Activated CD8-positive, alpha-beta memory T cell treated with anti-CD3 and anti-CD28 coated beads for 24 hours (primary cell): ENCODE measurements at places on chromosomes 11 and 22.

DNA sequence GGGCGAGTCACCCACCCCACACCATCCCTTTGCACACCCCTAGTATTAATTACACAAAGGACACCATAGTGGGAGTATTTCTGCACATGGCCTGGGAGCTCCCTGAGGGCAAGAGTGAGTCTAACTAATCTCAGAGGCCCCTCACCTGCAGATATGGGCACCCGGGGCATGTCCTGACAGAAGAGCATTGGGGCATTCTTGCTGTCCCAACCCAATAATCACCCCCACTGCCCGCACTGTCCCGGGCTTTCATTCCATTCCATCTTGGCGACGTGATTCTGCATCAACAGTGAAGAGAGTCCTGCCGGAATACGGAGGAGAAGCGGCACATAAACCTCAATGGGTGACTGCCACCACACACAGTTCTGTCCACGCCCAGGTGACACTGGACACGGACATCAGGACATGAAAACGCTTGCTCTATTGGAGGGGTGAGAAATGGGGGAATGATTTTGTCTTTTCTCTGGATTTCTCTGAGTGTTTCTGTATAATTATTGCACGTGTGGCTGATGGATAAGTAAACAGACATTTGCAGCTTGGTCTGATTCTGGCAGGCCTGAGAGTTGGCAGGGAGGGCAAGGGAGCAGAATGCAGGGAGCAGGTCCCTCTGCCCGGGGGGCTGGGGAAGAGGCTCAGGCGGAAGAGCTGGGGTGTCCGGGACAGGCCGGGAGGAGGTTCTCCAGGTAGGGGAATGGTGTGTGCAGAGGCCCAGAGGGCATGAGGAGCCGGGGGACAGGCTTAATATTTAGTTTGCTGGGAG is 38.2 kb downstream of the SCUBE1 start:
- no peak for DNase-seq

DNA sequence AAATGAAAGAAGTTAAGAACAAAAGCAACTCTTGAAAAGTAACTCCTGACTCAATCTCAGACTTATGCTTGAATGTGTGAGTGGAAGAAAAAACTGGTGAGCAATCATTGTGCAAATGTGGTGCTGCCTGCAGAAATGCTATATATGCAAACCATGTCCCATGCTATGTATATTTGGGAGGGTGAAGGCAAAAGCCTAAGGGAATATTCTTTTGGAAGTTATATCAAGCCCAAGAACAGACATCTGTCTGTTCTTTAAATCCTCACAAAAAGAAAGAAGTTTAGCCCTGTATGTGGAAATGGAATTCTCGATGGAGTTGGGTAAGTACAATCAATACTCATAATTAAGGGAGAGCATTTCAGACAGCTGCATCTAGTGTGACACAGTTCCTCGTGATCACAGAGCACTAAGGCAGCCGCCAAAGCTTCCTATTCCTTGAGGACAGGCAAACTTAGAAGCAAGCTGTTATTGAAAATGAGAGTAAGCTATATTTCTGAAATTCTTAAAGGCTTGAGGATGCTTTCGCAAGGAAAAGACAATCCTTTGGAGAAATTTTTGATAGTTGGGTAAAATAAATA is 406.5 kb upstream of the CHORDC1 start:
- DNase-seq = no peak

GRCh38 chr11:95768521-95768920 is 21.1 kb downstream of the FAM76B start:
- no peak for DNase-seq

DNA sequence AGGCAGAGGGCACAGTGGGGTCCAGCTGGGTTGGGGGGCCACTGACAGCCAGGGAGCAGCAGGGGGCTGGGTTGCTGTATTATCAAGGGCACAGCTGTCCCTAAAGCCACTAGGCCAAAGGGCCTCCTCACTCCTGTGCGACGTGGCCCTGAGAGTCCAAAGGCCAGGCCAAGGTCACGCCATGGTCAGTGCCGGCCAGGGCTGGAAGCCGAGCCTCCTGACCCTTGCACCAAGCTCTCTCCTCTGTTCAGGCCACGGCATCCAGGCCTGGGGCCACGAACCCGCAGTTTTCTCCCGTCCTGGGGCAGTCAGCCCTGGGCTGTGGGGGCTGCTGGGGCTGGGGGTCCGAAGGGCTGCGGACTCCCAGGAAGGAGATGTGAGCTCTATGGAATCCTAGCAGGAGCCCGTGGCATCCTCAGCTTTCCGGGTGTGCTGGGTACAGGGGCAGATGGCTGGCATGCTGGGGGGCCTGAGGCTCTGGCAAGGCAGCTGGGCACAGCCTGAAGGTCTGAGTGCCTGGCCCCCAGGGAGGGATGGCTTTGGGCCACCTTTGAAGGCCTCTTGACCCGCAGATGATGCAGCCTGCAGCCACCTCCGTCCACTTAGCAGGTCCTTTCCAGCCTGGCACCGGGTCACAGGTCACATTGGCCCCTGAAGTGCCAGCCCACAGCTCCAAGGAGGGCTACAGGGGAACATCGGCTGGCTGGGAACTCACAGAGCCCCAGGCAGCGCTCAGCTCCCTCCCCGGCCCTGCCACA is 17.3 kb upstream of the PPARA start:
- DNase-seq = no peak

DNA sequence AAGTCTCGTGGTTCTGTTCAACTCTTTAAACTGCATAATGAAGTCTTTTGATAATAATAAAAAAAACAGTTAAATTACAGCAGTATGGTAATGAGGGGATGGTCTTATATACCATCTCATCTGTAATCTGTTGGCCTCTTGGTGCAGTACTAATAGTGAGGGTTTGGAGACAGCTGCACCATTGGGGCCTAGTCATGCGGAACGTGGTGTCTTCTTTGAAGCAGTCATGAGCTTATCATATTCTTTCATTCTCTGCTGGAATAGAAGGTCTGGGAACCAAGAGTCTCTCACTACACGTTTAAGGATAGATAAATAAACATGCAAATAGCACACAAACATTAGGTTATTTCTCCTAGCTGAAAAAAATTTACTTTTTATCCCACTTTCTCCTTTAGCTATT is 40.9 kb upstream of the OR9Q1 start:
- no peak for DNase-seq

GRCh38 chr22:22812031-22812905 is 75.3 kb upstream of the IGLL5 start:
- DNase-seq = no peak

DNA sequence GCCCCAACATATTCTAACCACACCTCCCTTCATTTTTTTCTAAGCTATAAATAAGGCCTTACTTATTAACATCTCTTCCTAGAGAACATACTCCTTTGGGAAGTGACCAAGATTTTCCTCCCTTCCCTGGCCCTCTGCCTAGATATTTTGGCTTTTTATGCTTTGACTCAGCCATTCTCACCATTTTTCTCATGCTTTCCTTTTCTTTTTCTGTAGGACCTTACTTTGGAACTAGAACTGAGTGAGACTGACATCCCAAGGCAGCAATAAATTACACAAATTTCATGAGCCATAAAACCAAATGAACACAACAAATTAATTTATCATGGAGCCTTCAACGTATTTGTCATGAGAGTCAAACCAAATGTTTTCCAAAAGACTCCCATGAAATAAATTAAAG is 142.7 kb upstream of the CTSC start:
- DNase-seq = no peak

DNA sequence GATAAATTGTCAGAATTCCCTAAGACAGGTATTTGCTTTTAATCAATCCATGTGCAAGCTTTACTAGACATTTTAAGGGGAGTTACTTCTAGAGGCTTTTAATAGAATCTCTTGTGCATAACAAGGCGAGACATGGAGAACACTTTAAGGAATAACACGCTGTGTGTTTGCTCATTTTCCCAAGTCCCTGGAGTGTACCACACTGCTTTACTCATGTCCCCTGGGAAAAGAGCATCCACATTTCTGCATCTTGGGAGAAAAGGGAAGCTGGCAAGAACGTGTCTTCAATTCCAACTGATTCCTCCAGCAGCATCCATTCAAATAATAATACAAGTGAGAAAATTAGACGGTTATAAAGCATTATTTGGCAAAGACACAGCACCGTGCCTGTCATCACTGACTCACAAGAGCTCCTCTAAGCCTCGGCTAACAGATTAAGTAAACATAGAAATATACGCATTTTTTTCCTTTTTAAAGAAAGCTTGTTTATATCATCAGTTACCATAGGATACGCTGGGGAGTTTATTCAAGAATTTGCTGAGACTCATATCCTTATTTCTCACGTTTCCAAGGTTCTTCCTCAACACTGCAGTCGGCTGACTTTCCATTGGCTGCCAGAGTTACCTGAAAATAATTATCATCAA is 121.5 kb downstream of the CD44 start:
- DNase-seq = no peak

- no peak for DNase-seq
These were observed 74.0 kb downstream of the ADAMTS15 start for GRCh38 chr11:130522284-130522961.

DNA sequence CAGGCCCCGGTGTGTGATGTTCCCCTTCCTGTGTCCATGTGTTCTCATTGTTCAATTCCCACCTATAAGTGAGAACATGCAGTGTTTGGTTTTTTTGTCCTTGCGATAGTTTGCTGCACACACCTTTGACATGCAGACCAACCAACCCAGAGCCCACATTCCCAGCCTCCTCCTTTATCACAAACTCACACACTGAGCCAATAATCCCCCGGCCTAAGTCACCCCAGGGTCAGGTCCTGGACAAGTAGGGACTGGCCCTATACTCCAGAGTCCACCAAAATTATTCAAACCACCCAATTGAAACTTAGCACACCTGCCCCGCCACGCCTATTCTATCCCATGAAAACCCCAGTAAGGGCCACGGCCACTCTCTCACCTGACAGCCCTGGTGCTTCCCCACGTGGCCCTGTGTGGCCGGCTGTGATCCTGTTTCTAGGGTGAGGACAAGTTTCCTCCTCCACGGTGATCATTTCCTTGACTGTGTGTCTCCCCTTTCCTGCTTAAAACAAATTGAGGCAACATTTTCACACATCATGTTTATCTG is 83.1 kb upstream of the SLC22A12 start:
- DNase-seq = no peak

DNA sequence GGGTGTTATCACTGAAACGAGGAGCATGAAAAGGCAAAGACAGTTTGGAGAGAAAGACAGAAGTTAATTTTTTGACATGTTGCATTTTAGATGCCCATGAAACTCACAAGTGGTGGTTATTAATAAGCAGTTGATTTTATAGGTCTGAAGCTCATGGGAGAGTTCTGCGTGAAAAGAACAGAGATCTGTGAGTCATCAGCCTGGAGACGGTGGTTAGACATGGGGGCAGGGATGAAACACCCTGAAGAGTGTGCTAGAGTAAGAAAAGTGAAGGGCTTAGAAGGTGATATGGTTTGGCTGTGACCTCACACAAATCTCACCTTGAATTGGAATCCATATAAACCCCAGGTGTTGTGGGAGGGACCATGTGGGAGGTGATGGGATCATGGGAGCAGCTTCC is 289.1 kb upstream of the ISX start:
- no peak for DNase-seq

DNA sequence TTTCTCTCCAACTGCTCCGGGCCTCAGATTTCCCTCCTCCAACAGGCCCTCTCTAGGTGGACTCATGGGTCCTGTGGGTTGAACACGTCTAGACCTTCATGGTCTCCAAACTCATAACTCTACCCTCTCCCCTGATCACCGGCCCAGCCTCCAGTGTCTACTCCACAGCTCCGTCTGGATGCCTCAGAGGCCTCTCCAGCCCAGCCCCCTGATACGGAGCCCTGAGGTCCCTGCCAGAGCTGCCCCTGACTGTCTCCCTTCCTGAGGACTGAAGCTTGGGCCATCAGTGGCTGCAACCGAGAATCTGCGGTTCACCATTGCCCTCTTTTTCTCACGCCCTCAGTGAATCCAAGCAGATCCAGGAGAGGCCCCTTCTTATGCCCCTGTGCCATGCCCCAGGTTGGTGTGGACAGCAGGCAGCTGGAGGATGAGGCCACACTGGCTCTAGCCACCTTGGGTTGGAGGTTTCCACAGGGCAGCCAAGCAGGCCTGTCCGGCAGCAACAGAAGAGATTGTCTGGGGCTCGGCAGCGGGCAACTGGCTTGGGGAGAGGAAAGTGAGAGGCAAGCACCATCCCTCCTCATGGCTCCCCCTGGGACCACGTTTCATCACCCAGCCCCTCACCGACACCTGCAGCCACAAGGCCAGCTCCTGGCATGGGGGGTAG is 104.6 kb upstream of the FGF3 start:
- DNase-seq = no peak

GRCh38 chr11:19020831-19021230 is 39.7 kb downstream of the MRGPRX2 start:
- DNase-seq = no peak

DNA sequence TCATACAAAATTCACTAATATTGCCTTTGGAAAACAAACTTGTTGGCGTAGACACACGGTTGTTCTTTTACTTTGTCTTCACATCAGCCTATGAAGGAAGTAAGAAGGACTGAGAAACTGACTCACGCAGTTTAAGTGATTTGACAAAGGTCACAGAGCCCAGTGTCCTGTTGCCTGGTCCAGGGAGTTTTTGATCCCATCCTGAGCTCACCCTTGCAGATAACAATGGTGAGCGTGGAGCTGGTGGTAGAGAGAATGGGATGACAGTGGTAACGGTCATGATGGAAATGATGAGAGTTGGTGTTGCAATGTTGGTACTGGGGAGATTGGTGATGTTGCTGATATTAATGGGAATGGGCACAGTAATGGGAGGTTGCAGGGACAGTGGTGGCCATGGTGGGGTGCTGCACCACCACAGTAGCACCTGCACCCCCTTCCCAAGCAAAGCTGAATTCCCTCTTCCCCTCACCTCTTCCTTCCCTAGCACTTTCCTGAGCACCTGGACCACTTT is 22.0 kb downstream of the CREB3L1 start:
- DNase-seq = no peak

DNA sequence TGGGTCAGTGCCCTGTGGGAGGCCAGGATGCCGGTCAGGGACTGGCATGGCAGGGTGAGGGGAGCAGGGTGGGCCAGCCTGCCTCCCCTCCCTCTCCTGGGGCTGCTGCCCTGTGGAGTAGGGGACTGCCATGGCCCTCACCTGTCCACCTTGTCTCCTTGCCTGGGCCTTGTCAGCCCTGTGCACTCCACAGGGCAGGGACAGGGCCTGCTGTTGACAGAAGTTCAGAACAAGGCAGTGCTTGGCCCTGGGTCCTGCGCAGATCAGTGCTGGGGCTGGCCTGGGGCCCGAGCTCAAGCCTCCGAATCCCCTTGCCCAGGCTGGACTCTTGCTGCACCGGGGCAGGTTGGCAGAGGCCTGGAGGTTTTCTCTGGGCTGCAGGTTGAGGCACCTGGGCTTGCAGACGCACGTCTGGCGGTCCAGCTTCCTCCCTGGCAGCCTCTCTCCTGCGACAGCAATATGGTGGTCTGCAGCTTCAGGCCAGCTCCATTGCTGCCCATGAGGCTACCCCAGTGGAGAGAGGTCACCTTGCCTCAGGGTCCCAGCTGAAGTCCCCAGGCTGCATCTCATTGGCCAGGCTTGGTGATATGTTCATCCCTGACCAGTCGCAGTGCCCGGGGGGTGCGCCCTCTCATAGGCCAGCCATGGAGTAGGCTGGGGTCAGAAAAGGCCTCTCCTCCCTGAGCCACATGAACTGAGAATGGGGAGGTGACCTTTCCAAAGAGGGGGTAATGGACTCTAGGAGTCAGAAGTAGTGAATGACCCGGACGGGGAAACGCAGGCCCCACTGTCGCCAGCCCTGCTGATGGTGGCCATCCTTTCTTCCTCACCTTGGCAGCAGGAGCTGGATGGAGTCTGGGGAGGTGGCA is 21.5 kb upstream of the CHKA start:
- DNase-seq = no peak

- DNase-seq = no peak
These were observed 3.8 kb downstream of the CSDC2 start for GRCh38 chr22:41564563-41564962.

- DNase-seq = no peak
These were observed at the start of gene GRIA4 for GRCh38 chr11:105609832-105610781. TSS of gene GRIA4 (plus strand) at chr11:105610073. CDS start at chr11:105610998, 925 bp downstream.

GRCh38 chr11:95895815-95896214 is 28.1 kb downstream of the MTMR2 start:
- DNase-seq = no peak
